ENCODE measurements at places on chromosomes 12 and 14.

DNA sequence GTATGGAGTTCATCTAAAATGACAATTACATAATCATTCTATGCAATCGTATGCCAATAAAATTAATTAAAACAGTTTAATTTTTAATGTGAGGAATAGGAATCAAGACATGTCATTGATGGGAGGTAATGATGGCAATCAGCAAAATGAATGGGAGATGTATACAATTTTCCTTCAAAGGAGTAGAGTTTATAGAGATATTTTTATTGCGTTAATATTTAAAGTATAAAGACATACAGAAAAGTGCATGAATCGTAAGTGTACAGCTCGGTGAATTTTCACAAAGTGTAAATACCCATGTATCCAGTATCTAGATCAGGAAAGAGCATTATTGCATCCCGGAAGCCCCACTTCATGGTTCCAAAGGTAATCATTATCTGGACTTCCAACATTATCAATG lies 1.2 kb downstream of the MIPOL1 start:
- no peak for DNase-seq

DNA sequence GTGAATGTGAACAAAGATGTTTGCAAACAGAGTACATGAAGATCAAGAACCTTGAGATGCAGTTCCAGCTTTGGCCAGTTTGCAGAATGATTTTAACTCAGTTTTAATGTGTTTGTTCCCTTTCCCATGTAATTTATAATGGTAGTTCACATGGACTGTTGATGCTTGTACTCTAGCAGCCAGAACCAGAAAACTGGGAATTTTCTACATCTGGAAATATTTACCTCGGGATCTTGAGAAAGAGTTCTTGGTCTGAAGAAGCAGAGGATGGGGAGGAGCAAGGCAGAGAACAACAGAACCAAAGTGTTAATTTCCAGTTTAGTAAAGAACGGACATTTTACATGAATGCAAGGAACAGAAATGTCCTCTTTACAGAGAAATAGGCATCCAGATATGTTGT lies 37.0 kb upstream of the PMCH start:
- DNase-seq: no peak

DNA sequence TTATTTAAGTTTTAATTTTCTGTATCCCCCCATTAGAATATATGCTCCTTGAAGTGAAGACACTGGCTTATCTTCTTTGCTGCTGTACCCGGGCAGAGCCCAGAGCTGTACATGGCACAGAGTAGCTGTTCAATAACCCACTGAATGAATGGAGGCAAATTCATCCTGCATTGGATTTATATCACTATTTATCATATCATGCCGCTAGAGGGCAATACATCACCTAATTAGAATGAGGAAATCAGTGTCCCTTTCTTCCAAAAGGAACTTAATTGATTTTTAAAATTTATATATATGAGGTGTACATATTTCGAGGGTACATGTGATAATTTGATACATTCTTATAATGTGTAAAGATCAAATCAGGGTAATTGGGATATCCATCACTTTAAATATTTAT lies 89.2 kb upstream of the TMEM260 start:
- no peak for DNase-seq

DNA sequence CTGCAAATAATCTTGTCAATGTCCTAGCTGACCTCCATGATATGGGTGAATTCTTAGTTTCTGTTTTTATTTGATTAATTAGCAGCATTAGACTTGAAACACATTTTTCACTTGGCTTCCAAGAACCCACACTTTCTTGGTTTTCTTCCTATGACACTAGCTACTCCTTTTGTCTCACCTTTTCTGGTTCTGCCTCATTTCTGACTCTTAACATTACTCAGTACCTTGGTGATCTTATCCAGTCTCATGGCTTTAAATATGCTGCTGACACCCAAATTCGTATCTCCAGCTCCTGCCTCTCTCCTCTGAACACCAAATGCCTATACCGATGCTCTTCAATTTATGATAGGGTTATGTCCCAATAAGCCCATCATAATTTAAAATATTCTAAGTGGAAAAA lies 32.0 kb upstream of the SSTR1 start:
- DNase-seq: no peak

DNA sequence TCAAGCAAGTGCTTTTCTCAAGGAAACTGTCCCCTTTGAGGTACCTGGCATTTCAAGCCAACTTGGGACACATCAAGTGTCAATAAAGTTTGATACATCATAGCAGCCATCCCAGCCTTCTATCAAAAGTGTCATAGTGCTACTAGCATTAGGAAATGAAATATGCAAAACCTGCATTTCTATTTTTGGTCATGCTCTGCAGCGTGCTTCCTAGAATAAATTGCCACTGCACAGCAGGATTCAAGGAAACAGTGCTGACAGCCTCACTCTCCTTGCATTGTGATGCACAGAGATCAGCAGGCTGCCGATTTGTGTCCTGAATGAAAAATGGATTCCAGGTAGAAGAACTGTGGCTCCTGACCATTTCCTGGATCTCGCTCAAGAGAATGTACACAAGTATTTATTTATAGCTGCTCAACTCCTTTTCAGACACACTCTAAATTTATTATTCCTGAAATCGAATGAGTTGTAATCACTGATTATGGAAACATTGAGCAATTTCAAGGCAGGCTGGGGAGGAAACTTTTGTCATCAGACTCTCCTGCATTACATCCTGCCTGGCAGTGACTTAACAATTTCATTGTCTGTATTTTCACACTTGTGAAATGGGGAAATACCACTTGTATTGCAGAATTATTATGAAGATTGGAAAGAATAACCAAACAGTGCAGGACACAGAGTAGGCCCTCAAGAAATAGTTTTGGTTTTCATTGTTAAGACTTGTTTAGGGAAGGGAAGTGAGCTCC lies 120.9 kb downstream of the SLC38A6 start:
- DNase-seq: no peak

DNA sequence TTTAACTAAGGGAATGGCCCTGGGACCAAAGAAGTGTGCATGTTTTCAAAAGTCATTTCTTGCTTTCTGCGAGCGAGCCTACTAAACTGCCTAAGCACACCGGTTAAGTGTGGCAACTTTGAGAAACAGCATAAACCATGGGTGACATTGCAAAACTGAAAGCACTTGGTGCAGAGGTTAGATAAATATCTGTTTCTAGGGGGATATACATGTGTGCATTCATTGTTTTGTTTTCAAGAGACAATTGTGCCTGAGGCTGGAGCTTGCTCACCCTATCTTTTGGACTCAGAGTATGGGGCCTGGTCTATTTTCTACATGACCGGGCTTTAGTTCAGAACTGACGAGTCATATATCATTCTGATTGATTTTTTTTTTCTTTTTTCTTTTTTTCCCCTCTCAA lies 923.4 kb downstream of the NRXN3 start:
- DNase-seq: no peak

All from activated T-cell treated with anti-CD3 and anti-CD28 coated beads, Interleukin-2, amount 50 U/mL, for 72 hours (primary cell).